ENCODE measurements at places on chromosomes 7 and 10.

DNA sequence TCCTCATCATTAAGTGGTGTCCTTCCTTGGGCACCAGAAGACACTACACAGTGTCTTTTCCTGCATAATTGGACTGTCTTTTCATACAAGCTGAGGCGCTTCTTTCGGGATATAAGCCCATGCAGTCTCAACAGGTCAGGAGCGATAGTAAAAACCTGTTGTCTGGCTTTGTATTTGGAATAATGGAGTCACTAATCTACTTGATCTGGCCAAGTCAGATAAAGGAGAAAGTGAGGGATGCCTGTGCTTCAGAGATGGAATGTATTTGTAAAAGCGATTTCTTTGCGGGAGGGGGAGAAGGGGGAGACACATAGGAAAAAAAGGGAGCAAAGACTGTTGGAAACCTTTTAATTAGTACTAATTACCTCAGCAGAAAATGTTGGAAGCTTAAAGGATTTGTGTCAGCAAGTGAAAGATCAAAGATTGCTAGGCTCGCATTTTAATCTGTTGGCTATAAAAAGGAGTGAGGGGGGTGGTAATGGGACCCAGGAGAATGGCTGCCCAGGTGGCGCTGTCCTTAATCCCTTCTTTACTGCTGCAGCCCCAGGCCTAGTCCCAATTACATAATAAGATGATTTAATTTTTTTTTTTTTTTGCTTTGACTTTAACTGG, 581.4 kb downstream of the LRMDA start:
- DNase-seq = no peak

DNA sequence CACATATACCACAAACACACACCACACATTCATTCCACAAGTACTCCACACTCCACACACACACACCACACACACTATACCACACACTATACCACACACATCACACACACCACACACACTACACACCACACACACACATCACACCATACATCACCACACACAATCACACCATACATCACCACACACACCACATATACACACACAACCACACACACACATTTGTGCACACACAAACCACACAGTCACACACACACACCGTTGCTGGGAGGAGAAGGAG, 112.8 kb downstream of the PTPN20 start:
- DNase-seq = no peak

- no peak for DNase-seq
These were observed 490.0 kb downstream of the SH2D4B start for GRCh38 chr10:81027706-81028105.

DNA sequence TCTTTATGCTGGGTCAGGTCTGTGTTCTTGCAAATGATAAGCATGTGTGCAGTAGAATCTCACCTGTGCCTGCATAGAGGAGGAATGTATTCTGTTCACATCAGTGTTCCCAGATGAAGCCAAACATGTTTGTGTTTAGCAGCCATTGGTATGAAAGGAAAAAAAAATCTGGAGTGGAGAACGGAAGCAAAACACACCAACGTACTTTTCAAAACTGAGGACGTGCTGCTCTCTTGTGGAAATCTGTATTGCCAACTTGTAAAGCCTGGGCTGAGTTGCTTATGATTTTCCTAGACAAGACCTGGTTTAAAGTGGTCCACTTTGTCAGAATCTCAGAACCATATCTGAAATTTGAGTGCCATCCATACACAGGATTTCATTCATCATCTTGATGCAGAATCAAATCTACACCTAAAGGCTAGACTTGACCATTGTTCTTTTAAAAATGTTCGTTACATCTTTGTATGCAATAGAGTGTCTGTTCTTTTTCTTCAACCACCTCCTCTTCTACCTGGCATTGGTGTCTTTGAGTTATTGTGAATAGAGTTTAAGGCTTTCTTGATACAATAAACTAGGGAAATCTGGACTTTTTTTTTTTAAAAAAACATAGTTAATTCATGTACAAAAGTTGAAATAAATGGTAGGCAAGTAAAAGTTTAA, 367.7 kb downstream of the PHF14 start:
- DNase-seq = no peak

GRCh38 chr7:130951976-130952876, 218.2 kb upstream of the KLF14 start:
- no peak for DNase-seq

GRCh38 chr7:19522486-19522885, 186.4 kb downstream of the POLR1F start:
- DNase-seq = no peak

DNA sequence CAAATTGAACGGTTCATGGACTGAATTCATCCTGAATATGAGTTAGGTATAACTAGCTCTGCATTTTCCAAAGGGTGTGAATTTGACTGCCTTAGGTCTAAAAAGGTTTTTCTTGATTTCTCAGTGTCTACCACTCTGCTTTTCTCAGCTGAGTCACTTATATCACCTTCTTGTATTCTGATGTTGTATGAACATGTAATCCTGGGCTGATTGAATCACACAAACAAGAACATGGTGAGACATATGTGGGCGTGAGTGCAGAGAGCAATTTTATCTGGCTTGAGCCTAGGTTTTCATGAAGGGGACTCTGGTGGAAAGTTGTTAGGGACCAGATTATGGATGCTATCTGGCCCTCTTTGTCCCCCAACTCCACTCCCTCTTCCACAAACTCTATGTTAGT, 239.8 kb downstream of the SUGCT start:
- no peak for DNase-seq

DNA sequence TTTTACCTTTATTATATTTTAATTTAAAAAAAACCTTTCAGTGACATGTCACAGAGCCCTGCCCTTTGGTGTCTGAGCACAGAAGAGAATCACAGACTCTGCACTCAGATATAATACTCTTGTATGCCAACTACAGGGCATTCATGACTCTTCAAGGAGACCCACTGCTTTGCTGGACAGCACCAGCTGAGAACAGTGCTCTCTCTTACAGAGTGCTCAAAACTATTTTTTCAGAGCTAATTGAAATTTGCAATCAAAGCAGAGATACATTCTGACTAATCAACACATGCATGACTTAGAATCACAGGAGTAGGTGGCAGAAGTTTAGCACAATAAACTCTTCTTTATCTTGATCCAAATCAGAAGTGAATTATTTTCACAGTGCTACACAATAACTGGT, 99.1 kb downstream of the OSBPL3 start:
- no peak for DNase-seq

DNA sequence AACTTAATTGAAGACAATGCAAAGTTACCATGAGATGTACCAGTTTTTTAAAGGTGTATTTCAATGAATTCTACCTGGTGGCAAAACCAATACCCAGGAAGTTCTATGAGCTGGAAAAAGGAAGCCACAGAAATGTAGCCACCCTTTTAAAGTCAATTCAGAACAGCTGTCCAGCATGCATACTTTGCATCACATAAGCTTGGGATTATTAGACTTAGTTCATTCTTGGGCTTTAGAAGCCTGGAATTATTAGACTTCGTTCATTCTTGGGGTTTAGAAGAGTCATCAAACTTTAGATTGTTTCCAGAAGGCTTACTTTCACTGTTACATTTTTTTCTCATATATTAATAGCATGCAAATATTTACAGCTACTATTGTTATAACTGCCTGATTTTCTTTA, 20.9 kb downstream of the SLC25A13 start:
- DNase-seq = no peak

GRCh38 chr7:106599343-106599698, 61.6 kb downstream of the CCDC71L start:
- DNase-seq = no peak

DNA sequence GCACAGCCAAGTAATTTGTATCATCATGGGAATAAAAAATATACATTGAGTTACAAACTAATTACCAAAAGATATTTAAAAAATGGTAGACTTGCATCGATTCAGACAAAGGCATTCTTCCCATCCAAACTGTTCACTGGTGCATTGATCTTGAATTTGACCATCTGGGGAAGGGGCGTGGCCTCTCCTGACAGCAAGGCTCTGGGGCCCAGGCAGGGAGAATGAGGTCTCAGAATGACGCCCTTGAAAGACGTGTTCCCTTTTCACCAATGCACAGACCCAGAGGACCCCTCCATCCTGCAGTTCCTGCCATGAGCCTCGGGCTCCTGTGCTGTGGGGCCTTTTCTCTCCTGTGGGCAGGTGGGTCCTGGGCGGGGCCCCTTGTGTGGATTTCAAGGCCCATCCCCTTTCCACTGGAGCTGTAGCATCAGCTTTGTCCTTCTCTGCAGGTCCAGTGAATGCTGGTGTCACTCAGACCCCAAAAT, 91.1 kb upstream of the PRSS58 start:
- DNase-seq = no peak

GRCh38 chr10:21314111-21314626, 211.3 kb downstream of the SKIDA1 start:
- no peak for DNase-seq

DNA sequence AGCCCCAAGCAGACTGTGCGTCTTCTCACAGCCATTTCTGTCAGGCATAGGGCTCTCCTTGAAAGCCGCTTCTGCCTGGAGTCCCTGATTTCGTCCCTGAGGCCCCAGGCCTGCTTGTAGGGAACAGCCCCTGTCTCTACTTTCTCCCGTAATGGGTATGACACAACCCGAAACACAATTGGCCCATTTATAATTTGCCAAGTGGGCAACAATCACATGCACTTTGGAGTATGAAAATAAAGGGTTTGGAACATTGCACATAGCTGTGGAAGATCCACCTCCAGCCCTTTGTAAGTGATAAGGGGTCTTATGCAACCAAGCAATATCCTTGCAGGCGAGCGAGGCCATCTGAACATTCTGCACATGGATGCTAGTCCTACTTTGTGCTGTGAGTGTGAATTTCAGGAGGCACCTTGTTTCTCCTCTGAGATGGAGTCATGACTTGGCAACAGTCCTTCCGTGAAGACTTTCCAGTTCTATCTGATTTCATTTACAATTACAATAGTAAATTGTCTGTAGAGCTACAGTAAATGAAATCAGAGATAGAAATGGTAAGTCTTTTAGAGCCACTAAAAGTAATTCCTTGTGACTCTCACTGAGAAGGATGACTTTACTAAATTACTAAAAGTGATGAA, 141.5 kb downstream of the CUBN start:
- DNase-seq = no peak

DNA sequence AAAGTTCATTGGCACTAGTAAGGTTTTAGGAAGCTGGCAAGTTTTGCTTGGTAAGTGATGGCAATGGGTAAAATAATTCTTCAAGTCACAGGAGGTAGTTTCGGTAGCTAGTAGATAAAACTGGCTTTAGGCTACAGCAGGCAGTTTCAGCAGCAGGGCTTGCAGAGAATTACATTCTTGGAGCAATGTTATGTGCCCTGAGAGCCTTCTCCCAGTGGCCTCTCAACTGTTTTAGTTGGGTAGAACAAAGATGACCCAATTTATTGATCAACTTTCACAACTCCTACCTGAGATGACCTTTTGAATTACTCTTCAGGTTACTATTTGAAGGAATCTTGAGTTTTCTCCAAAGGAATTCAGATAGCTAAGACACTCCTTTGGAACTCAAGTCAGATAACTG, 16.4 kb upstream of the NFE2L3 start:
- no peak for DNase-seq

GRCh38 chr7:113307147-113307546, 188.8 kb upstream of the SMIM30 start:
- DNase-seq = no peak

- DNase-seq = no peak
These were observed 11.3 kb downstream of the FAM221A start for GRCh38 chr7:23691320-23691719.

DNA sequence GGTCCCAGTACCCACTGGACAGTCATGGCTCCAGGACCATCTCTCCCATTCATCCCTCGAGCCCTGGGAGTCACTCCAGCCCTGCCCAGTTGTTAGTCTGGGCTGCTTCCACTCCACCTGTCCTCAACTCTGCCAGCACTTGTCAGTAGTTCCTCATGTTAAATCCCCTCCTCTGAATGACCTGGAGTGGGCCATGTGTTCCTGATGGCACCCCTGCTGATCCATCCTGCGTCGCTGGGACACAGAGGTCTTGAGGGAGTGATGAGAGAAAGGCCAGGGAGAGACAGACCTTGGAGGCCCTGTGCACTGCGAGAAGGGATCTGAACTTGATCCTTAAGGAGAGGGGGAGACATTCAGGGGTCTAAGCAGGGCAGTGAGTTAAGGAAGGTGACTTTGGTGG, 174.9 kb downstream of the GRID1 start:
- no peak for DNase-seq

DNA sequence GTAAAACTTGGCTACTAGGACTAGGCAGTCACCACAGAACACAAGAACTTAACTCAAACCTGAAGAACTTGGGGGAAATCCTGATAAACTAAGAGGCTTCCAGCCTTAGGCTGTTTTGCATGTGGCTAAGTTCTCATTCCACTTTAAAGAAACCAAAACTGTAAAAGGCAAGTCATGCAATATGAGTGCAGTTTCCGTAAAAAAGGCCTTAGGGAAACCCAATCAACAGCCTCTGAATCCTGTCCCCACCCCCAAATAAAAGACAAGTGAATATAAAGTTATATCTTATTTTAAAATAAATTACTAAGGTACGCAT, 95.1 kb downstream of the USP6NL start:
- DNase-seq = no peak

GRCh38 chr10:97243836-97244235, 48.6 kb downstream of the ARHGAP19 start:
- DNase-seq = no peak

GRCh38 chr10:92691591-92692079, 1.9 kb downstream of the HHEX start:
- DNase-seq = peak; percentile 61

GRCh38 chr10:33215154-33215553, 119.3 kb downstream of the NRP1 start:
- no peak for DNase-seq

GRCh38 chr10:42973411-42973810, 103.5 kb upstream of the RET start:
- DNase-seq = no peak

DNA sequence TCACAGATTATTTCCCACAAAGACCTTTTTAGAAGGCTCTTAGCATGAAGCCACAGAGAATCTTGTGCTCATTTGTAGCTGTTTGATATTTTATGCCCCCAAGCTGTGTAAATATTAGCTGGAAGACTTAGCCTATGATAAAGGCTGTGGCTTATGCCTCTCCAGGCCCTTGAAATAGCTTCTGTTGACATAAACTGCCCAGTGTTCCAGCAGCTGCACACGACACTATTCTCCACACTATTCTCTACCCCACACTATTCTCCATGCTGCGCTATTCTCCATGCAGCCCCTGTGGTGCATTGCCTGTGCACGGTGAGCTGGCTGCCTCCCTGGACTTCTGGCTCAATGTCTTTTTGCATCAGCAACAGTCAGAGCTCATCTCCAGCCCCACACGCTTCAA, 13.1 kb downstream of the DDC start:
- no peak for DNase-seq

- peak; percentile 34 for DNase-seq
These were observed 33.0 kb downstream of the RASGEF1A start for GRCh38 chr10:43233601-43234430.

GRCh38 chr7:17939211-17939605, 1.1 kb downstream of the SNX13 start:
- no peak for DNase-seq

GRCh38 chr10:124058346-124059003, 34.9 kb downstream of the CHST15 start:
- DNase-seq = no peak

GRCh38 chr10:68271196-68271882, 39.4 kb upstream of the ATOH7 start:
- DNase-seq = no peak
